ENCODE measurements at places on chromosomes 3 and 15. TPM values are rescaled to one million over a fixed set of nuclear protein-coding genes. Genes with fewer than 3 reads are reported as not detected.

DNA sequence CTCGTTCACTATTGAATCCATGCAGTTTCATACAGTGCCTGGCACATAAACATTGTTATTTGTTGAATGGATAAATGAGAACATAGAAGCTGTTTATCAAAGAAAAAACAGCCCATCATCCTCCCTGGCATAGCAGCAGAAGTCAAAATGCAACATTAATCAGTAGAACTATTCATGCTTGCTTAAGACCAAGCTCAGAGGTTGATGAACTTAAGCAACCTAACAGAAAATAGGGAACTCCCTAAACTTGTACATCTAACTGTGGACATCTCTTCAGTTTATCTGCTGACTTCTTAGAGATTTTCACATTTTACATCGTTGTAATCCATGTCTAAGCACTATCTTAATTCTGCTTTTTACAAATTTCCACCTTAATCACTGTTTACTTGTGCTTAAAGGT, 29.2 kb downstream of the SENP8 start:
- H3K27ac ChIP-seq: no peak overlapping the region
- no peak for DNase-seq
- H3K4me3 ChIP-seq: no peak overlapping the region
- H3K4me1 ChIP-seq: no peaks in the 10 kb centered on the region
- no peaks in the 10 kb centered on the region for H3K36me3 ChIP-seq

Gene FBLN2
- 1.4 TPM for total RNA-seq

DNA sequence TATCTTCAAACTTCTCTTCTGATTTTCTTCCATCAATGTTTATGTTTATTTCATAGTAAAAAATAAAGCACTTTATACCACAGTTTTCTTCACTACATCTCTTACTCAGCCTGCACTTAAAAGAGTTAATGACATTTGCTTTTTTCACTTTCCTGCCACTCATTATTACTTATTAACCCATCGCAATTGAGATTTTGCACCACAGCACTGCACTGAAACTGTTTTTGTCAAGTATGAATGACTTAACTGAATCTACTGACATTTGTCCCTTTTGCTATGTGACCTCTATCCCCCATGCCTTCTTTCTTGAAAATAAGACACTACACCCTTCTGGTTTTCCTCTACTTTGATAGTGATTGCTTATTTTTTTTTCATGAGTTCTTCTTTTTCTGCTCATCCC, 739.7 kb upstream of the DPPA4 start:
- no peaks in the 10 kb centered on the region for H3K4me1 ChIP-seq
- H3K36me3 ChIP-seq: no peaks in the 10 kb centered on the region
- no peak overlapping the region for H3K27ac ChIP-seq
- no peak for DNase-seq

DNA sequence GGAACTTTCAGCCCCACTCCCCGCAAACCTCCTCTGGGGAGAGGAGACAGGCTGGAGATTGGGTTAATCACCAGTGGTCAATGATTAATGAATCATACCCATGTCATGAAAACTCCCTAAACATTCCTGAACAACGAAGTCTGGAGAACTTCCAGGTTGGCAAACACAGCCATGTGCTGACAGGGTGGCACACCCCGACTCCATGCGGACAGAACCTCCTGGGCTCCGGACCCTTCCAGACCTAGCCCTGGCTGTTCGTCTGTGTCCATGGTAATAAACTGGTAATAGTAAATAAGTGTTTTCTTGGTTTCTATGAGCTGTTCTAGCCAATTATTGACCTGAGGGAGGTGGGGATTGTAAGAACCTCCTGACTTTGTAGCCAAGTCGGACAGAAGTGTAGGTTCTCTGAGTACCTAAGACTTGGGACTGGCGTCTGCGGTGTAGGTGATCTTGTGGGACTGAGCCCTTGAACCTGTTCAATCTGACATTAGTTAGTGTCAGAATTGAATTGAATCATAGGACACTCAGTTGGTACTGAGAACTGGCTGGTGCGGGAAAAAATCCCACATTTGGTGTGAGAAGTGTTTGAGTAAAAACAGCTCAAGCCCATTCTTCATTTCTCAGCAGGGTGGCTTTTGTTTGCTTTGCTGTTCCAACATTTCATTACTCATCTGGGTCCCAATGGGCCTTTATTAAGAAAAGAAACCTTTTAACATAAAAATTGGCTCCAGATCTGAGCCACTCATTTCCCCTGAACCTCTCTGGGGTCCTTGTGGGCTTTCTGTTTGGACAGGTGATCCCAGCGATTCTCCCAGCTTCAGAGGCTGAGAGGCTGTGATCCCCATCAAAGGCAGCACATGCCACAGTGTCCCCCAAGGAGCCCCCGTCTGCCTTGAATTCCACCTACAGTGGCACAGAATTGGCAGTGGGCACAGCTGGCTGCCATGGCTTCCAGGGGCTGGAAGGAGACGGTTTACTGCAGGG, 151.0 kb downstream of the TJP1 start:
- H3K27ac ChIP-seq: no peak overlapping the region
- H3K27me3 ChIP-seq: no peaks in the 10 kb centered on the region
- no peak overlapping the region for H3K4me3 ChIP-seq
- H3K4me1 ChIP-seq: peaks cover 2% of the 10 kb centered on the region

- DNase-seq: peak; percentile 45
- no peaks in the 10 kb centered on the region for H3K27me3 ChIP-seq
- H3K4me1 ChIP-seq: peaks cover 44% of the 10 kb centered on the region
- H3K4me3 ChIP-seq: no peak overlapping the region
Observed at GRCh38 chr3:101936419-101937356, 87.4 kb downstream of the NFKBIZ start.

DNA sequence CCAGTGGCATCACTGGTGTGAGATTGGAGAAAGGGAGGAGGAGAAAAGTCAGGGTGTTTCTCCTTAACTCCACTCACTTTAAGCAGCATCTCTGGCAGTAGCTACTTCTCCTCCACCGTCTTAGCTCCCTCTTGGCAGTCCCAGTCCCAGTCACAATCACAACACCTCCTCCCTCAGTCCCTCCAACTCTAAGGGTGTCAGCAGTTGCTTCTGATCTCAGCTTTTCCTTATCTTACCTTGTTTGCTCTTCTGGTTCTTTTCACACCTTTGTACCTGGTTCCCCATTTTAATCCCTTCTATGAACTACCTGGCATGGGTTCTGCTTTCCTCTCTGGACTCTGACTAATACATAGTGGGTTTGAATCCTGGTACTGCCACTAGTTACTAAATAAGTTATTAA, 188.3 kb upstream of the CTDSPL start:
- peaks cover 3% of the 10 kb centered on the region for H3K27me3 ChIP-seq
- no peaks in the 10 kb centered on the region for H3K36me3 ChIP-seq
- H3K27ac ChIP-seq: no peak overlapping the region
- H3K4me1 ChIP-seq: no peaks in the 10 kb centered on the region
- H3K4me3 ChIP-seq: no peak overlapping the region

- DNase-seq: no peak
- H3K27ac ChIP-seq: no peak overlapping the region
- no peaks in the 10 kb centered on the region for H3K4me1 ChIP-seq
- no peaks in the 10 kb centered on the region for H3K36me3 ChIP-seq
Observed at GRCh38 chr15:87461631-87462030, 794.9 kb downstream of the NTRK3 start.

Gene SLTM
- total RNA-seq: 93.0 TPM

DNA sequence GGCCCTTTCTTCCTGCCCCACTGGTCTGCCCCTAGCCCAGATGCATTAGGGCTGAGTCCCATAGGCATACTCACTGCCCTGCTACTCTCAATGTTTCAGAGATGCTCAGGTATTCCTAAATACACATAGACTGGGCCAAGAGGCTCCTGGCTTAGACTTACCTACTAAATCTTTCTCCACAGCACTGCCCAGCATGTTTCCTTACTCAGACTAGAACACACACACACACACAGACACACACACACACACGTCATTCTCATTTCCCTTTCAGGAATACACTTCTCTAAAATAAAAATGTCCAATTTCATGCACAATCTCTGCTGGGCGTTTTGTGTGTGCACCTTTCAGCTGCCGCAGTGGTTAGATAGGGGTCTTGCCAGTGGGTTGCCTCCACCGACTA, 175.7 kb downstream of the FAM43A start:
- H3K27ac ChIP-seq: no peak overlapping the region
- peaks cover 7% of the 10 kb centered on the region for H3K4me1 ChIP-seq
- H3K4me3 ChIP-seq: no peak overlapping the region
- H3K36me3 ChIP-seq: no peaks in the 10 kb centered on the region
- no peaks in the 10 kb centered on the region for H3K27me3 ChIP-seq
- no peak for DNase-seq

DNA sequence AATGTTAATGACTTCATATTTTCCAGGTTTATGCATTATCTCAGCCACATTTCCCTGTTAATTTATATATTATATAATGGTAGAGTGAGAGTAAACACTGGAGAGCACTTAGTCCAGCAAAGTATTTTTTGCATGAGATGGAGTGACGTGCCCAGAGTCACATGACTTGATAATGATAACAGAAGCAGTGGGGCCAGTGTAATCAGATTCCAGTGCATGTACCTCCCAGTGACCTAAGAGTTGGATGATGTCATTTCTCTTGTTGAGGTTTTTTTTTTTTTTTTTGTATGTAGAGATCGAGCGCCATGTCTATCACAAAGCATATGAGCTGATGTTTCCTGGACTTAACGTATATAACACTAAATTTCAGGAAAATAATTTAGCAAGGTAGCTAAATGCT, 375.3 kb downstream of the CNTN6 start:
- H3K4me3 ChIP-seq: no peak overlapping the region
- no peaks in the 10 kb centered on the region for H3K27me3 ChIP-seq
- DNase-seq: no peak
- no peaks in the 10 kb centered on the region for H3K4me1 ChIP-seq
- no peaks in the 10 kb centered on the region for H3K36me3 ChIP-seq

DNA sequence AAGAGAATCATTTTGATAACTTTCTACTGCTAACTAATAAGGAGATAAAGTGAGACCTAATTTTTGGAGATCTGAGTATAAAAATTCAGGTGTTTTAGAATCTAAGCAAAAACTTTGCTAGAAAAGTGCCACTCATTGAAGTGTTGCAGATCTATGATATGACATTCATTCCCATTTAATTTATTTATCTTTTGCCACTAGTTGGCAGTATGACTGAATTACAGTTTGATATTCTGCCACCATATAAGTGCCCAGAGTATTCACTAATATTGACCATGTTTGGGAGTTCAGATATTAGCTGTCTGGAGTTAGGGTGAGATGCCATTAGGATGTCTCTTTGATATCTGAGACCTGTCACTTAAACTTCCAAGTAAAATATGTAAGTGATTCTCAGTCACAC, 251.3 kb upstream of the GBE1 start:
- no peak overlapping the region for H3K27ac ChIP-seq
- no peaks in the 10 kb centered on the region for H3K4me1 ChIP-seq
- no peak overlapping the region for H3K4me3 ChIP-seq
- no peaks in the 10 kb centered on the region for H3K27me3 ChIP-seq
- peak; percentile 11 for DNase-seq

- no peak overlapping the region for H3K4me3 ChIP-seq
- no peak for DNase-seq
- H3K36me3 ChIP-seq: no peaks in the 10 kb centered on the region
- peaks cover 88% of the 10 kb centered on the region for H3K27me3 ChIP-seq
Observed at GRCh38 chr3:147390589-147391569, 15.5 kb downstream of the ZIC4 start.

DNA sequence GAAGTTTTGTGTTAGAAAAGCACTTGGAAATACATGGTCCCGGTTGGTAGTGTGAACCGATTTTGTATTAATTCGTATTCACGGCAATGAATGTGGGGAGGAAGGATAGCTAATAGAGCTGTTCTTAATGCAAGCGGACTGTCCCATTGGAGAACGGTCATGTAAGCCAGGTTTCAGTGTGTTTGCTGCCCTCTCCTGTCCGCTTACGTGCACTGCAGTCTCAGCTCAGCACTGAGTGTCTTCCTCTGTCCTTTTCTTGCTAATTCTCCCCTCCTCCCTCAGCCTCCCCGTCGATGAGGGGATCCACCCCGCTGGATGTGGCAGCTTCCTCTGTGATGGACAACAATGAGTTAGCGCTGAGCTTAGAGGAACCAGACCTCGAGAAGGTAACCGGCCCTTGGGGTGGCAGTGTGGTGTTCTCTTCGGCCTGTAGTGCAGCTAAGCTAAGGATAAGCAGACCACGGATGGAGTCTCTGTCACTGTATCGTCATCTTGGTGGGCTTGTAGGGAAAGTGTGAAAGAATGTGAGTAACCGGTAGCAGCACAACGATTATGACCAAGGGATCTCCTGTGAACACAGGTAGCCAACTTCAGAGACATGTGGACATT, 267.5 kb upstream of the CHRM5 start:
- H3K36me3 ChIP-seq: no peaks in the 10 kb centered on the region
- no peak overlapping the region for H3K27ac ChIP-seq
- DNase-seq: peak; percentile 85

- H3K4me3 ChIP-seq: no peak overlapping the region
- H3K4me1 ChIP-seq: no peaks in the 10 kb centered on the region
- H3K27me3 ChIP-seq: no peaks in the 10 kb centered on the region
- no peaks in the 10 kb centered on the region for H3K36me3 ChIP-seq
- peak; percentile 15 for DNase-seq
- no peak overlapping the region for H3K27ac ChIP-seq
Observed at GRCh38 chr15:81312790-81313543, 11.0 kb downstream of the STARD5 start.

- DNase-seq: no peak
- H3K4me3 ChIP-seq: no peak overlapping the region
- no peaks in the 10 kb centered on the region for H3K36me3 ChIP-seq
- H3K27me3 ChIP-seq: peaks cover 2% of the 10 kb centered on the region
- H3K4me1 ChIP-seq: no peaks in the 10 kb centered on the region
Observed at GRCh38 chr15:78866803-78867202, 5.9 kb upstream of the MORF4L1 start.

- no peak overlapping the region for H3K4me3 ChIP-seq
- no peaks in the 10 kb centered on the region for H3K27me3 ChIP-seq
Observed at GRCh38 chr3:8776406-8776805, 7.0 kb upstream of the OXTR start.

Gene GRIP2
- not detected for total RNA-seq

- H3K4me3 ChIP-seq: no peak overlapping the region
- no peaks in the 10 kb centered on the region for H3K36me3 ChIP-seq
- no peaks in the 10 kb centered on the region for H3K4me1 ChIP-seq
- H3K27me3 ChIP-seq: no peaks in the 10 kb centered on the region
- no peak for DNase-seq
Observed at GRCh38 chr3:24730173-24730572, 235.5 kb upstream of the THRB start.

- no peak for DNase-seq
- H3K27me3 ChIP-seq: no peaks in the 10 kb centered on the region
- H3K36me3 ChIP-seq: no peaks in the 10 kb centered on the region
Observed at GRCh38 chr3:2958551-2958950, 151.6 kb downstream of the IL5RA start.

DNA sequence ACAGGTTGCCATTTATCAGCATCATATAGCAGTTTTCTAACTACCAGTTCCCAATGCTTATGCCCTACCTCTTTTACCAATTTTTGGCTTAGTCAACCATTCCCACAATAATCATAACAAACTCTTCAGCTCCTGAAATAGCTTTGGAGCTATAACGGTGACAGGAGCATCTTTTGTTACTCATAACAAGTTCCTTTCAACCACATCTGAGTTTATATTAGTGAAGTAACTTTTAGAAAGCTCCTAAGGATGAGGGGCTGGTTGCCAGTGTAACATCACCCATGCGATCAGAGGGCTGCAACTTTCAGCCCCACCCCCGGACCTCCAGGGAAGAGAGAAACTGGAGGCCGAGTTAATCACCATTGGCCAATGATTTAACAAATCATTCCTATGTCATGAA, 495.3 kb upstream of the RASGRP1 start:
- H3K4me3 ChIP-seq: no peak overlapping the region
- no peak for DNase-seq
- peaks cover 13% of the 10 kb centered on the region for H3K4me1 ChIP-seq
- no peaks in the 10 kb centered on the region for H3K27me3 ChIP-seq
- no peaks in the 10 kb centered on the region for H3K36me3 ChIP-seq

Gene LRRC2
- 0.39 TPM for total RNA-seq

- DNase-seq: no peak
- no peaks in the 10 kb centered on the region for H3K36me3 ChIP-seq
- peaks cover 16% of the 10 kb centered on the region for H3K4me1 ChIP-seq
Observed at GRCh38 chr15:85792912-85793590, 1.7 kb downstream of the KLHL25 start.

All from endothelial cell of umbilical vein (primary cell).